Testis (tissue), 5 donors: ENCODE measurements at places on chromosomes 4 and X. TPM values are rescaled to one million over a fixed set of nuclear protein-coding genes. Genes with fewer than 3 reads are reported as not detected.

The MAGIX gene
- 0.90 TPM for polyA plus RNA-seq

The ATP1B4 gene
- polyA plus RNA-seq = 0.42 TPM

The MAGEE2 gene
- polyA plus RNA-seq = not detected

The LANCL3 gene
- 0.67 TPM for polyA plus RNA-seq

The H2BW2 gene
- polyA plus RNA-seq = 5.5 TPM

The SYP gene
- 2.5 TPM for polyA plus RNA-seq
